ENCODE measurements at places on chromosomes 3 and 15. TPM values are rescaled to one million over a fixed set of nuclear protein-coding genes. Genes with fewer than 3 reads are reported as not detected.
A peak's percentile ranks its signal among the peaks of the same experiment; 100 is the strongest.

ACP3 gene
- total RNA-seq = not detected

EIF5A2 gene
- 29.9 TPM for total RNA-seq

CAV3 gene
- 0.62 TPM for total RNA-seq

DOCK3 gene
- total RNA-seq = 0.21 TPM

CLDN16 gene
- total RNA-seq = not detected

SPTBN5 gene
- total RNA-seq = 0.36 TPM

PCLAF gene
- total RNA-seq = 29.0 TPM

PDCD7 gene
- total RNA-seq = 20.6 TPM

- no peak overlapping the region for H3K27ac ChIP-seq
- no peaks in the 10 kb centered on the region for H3K4me1 ChIP-seq
- no peaks in the 10 kb centered on the region for H3K36me3 ChIP-seq
- no peaks in the 10 kb centered on the region for H3K27me3 ChIP-seq
- no peak overlapping the region for H3K4me3 ChIP-seq
These were observed 880 bp upstream of the CHRNA7 start for GRCh38 chr15:32029409-32029861.

DNA sequence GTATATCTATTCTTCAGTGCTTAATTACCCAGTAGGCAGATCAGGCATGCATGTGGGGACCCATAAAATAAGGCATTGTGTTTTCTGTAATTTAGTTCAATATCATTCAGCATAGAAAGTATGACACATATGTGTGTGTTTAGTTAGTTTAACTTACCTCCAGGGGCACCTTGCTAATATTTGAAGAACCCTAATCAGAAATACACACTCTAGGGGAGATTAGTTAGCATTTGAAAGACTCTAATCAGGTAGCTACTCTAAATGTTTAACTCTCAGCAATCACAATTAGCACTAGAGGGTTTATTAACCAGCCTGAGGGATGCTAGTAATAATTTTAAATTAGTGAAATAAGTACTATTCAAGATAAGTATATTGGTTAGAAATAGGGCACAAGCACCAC, 104.5 kb downstream of the ECT2 start:
- H3K36me3 ChIP-seq = no peaks in the 10 kb centered on the region
- peaks cover 5% of the 10 kb centered on the region for H3K27me3 ChIP-seq
- no peak overlapping the region for H3K27ac ChIP-seq
- no peak overlapping the region for H3K4me3 ChIP-seq
- H3K4me1 ChIP-seq = no peaks in the 10 kb centered on the region

- H3K36me3 ChIP-seq = no peaks in the 10 kb centered on the region
- H3K4me3 ChIP-seq = no peak overlapping the region
- no peaks in the 10 kb centered on the region for H3K4me1 ChIP-seq
- no peak overlapping the region for H3K27ac ChIP-seq
- H3K27me3 ChIP-seq = peaks cover 14% of the 10 kb centered on the region
- DNase-seq = no peak
These were observed 22.7 kb upstream of the KNG1 start for GRCh38 chr3:186694288-186695032.

DNA sequence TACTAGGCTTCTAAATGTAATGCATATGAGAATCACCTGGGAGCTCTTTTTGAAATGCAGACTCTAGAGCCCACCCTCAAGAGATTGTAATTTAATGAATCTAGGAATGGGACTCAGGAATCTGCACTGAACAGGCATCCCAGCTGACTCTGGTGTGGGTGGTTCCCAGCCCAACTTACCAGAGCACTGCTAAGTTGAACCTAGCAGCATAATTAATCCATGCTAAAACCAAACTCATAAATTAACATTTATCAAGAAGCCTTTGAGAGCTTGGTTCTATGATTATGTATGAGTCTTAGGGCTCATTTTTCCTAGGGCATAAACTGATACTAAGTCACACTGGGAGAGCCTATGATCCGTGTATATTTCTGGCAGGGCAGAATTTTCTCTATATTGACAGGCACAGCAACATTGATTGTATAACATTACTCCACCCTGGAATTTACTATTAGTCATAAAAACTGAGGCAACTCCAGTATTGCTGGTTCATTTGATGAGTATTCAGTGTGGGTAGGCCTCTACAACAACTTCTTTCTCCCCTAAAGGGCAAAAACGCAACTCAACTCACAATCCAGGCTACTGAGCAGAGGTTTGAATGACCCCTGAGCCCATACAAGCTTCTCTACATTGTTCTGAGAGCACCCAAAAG, 10.7 kb upstream of the CSTA start:
- no peak overlapping the region for H3K4me3 ChIP-seq
- no peaks in the 10 kb centered on the region for H3K4me1 ChIP-seq
- no peak overlapping the region for H3K27ac ChIP-seq
- H3K27me3 ChIP-seq = peaks cover 13% of the 10 kb centered on the region

DNA sequence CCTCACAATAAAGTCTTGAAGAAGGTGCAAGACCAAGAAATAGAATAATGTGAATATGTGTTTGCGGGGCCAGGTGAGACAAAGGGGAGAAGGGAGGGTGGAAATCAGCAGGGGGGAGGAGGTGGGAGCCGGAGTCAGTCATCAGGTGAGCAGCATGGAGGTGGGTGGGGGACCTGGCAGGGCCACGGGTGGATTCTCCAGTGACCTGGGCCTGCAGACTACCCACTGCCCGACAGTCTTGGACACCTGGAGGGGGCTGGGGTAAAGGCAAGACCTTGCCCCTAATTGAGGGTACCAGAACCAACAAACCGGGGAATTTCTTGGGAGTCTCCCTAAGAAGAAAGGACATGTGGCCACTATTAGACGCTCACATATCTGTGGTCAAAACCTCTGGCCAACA, 95.8 kb downstream of the CHSY1 start:
- no peak for DNase-seq
- H3K27ac ChIP-seq = no peak overlapping the region
- no peaks in the 10 kb centered on the region for H3K36me3 ChIP-seq
- H3K27me3 ChIP-seq = no peaks in the 10 kb centered on the region
- H3K4me3 ChIP-seq = no peak overlapping the region

DNA sequence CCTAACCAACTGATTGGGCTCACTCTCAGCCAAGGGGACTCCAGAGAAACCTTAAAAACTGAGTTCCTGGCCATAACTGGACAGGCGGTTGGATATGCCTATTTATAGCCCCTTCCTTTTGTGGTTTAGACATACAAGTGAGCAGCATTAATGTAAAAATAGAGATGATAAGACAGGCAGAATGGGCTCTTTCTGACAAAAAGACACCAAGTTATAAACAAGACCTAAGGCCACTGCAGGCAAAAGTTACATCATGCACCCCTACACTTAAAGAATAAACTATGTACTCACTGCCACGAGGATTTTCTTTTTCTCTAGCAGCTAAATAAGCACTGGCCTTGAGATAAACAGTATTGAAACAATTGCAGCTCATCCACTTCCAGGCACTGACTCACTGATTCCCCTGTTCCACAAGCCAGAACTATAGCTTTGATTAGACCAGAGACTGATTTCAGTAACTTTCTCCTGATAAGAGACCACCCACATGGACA, 30.1 kb downstream of the SUCNR1 start:
- H3K36me3 ChIP-seq = no peaks in the 10 kb centered on the region
- DNase-seq = peak; percentile 62
- H3K4me1 ChIP-seq = peaks cover 79% of the 10 kb centered on the region
- no peaks in the 10 kb centered on the region for H3K27me3 ChIP-seq

DNA sequence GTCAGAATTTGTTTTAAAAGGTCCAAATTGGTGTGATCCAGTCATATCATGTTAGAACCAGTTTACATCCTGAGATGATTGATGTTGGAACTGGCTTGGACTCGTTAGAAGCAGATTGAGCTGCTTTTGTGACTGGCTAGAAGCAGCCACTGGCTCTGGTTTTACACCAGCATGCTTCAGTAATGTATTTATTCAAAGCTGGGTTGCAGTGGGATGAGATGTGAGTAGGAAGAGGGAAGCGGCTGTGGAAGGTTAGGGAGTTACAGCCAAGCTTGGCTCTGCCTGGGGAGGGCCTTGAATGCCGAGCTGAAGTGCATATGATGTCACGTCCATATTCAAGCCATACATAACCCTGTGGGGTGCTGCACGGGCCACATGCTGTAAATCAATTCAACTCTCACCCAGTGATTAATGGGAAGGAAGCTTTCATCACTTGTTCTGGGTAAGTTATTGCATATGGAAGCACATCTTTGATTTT, 104.0 kb upstream of the SMAD3 start:
- H3K27me3 ChIP-seq = peaks cover 16% of the 10 kb centered on the region
- no peak overlapping the region for H3K27ac ChIP-seq
- peaks cover 4% of the 10 kb centered on the region for H3K4me1 ChIP-seq
- DNase-seq = no peak

GRCh38 chr3:65924762-65925161, 114.0 kb downstream of the MAGI1 start:
- H3K27me3 ChIP-seq = no peaks in the 10 kb centered on the region
- no peak overlapping the region for H3K4me3 ChIP-seq
- no peaks in the 10 kb centered on the region for H3K36me3 ChIP-seq
- no peak overlapping the region for H3K27ac ChIP-seq

All from HFFc6 (cell line).